ENCODE measurements at places on chromosomes 1 and 21. TPM values are rescaled to one million over a fixed set of nuclear protein-coding genes. Genes with fewer than 3 reads are reported as not detected.
A peak's percentile ranks its signal among the peaks of the same experiment; 100 is the strongest.

The ODR4 gene
- 5.4 TPM for total RNA-seq

The EFCAB14 gene
- 29.6 TPM for total RNA-seq

The CRP gene
- total RNA-seq: not detected

The HSF2BP gene
- total RNA-seq: under 0.01 TPM

The KRTAP19-3 gene
- total RNA-seq: not detected

The LYPD8 gene
- total RNA-seq: 0.54 TPM

The OR6N1 gene
- not detected for total RNA-seq

The AKR7A3 gene
- total RNA-seq: 0.54 TPM

DNA sequence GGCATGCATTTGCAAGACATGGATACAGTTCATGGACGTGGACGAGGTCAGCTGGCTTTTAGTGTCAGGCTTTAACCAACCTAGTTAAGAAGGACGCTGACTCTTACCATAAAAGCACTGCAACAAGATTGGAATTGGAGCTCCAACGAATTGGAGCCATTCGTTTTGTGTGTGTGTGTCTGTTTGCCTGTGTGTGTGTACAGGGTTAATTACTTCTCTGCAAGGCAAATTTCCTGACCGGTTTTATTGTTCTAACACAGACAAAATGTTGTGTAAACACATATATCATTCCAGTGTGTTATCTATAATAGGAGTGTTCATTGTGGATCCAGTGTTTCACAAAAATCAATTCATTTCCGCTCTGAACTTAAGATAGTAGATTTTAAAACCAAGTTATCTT is 7.9 kb downstream of the ITSN1 start:
- no peak for DNase-seq

DNA sequence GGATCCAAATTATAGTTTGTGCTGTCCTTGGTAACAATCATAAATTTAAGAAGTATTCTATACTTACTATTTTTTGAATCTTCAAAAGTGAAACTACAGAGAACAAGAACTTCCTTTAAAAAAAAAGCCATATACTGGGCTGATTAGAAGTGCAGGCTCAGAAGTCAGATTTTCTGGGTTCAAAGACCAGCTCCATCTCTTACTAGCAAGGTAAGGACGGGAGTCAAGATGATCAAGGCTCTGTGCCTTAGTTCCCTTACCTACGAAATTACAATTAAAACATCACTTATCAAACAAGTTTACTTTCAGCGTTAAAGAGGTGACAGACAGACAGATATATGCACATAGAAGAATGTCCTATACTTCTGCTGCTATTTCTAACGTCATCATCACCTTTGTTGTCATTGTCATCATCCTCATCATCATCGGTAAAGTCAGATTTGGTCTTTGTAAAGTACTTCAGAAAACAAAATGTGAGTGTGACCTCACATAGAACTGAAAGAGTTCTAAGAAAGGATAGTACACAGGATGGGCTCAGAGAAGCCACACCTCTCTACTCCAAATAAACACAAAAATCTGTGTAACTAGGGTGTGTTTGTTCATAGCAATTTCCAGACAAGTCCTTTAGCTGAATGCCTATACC is 178.7 kb downstream of the VAV3 start:
- DNase-seq: peak; percentile 32

GRCh38 chr21:32257962-32258785 is 20.7 kb downstream of the MIS18A start:
- peak; percentile 41 for DNase-seq

DNA sequence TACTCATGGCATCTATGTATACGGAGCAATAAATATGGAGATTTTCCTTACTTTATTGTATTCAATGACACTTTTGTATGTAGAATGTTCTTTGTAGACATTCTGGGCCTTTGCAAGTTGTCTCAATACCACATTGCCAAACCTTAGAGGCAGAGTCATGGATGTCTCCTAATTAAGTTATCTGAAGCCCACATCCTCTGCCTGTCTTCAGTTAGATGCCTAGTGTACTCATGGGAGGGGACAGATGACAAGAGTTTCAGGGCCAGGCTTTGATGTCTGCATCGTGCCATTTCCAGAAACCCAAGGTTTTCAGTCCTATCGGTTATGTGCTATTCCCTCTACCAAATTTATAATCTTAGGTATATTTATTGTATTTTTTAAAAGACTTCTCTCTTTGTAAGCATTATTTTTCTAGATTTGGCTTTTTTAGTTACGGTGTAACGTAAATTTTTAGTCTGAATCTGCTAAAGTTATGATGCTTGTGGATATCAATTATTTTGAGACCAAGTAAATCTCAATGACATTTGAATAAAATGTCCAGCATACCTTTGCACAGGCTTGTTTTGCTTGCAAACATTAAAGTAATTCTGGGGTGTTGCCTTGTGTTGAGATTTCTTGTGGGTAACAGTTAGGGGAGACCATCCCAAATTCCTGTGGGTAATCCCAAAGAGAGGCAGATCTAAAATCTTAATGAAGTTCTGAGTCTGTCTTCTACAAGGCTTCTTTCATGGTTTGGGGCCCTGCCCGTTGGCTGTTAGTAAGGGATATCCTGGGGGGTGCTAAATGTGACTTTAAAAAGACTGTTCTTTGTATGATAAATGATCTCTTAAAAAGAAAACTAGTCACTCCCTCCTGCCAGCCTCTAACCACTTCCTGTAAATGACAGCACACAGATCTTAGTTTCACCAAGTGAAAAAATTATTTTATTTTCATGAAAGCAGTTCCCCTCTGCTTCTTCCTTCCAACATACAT is 8.0 kb upstream of the MACF1 start:
- DNase-seq: peak; percentile 86

DNA sequence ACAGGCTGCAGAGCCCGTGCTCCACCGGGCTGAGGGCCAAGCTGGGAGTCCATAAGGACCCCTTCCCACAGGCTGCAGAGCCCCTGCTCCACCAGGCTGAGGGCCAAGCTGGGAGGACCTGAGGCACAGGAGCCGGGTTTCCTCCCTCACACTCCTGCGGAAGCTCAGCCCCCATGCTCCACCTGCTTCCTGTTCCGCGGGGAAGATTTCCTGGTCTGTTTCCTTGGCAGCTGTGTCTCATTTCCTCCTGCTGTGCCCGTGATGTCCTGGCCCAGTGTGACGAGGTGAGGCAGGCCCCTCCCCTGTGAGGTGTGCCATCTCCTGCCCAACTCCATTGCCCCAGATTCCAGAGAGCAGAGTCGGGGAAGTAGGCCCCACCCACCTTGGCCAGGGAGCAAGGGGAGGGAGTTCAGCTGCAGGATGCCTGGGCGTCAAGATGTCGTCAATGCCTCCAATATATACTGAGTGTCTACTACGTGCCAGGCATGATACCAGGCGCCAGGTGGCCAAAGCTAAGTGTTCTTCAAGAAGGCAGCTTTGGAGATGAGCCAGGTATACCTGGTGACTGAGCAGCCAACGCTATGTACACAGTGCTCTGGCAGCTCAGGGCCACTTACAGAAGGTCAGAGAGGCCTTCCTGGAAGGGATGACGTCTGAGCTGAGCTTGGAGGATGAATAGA is 58.8 kb downstream of the NAV1 start:
- DNase-seq: no peak
